Putamen (tissue), 1 donor: ENCODE measurements at places on chromosomes 1 and 21.
A peak's percentile ranks its signal among the peaks of the same experiment; 100 is the strongest.

DNA sequence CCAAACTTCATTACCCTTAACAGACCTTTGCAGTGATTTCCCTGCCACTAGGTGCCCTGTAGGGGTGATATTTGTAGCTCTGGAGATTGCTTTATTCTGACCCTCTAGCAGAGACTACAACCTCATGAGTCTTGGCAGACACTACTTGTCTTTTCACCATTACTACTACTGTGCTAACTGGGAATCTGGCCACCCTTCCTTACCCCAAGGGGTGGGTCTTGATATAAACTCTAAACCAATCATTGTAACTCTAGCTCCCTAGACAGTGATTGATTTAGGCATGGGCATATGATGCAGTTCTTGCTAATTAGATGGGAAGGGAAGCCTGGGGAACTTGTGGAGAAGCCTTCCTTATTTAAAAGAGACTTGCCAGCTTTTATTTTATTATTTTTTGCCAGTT, 3.9 kb downstream of the KPNA6 start:
- DNase-seq: no peak

DNA sequence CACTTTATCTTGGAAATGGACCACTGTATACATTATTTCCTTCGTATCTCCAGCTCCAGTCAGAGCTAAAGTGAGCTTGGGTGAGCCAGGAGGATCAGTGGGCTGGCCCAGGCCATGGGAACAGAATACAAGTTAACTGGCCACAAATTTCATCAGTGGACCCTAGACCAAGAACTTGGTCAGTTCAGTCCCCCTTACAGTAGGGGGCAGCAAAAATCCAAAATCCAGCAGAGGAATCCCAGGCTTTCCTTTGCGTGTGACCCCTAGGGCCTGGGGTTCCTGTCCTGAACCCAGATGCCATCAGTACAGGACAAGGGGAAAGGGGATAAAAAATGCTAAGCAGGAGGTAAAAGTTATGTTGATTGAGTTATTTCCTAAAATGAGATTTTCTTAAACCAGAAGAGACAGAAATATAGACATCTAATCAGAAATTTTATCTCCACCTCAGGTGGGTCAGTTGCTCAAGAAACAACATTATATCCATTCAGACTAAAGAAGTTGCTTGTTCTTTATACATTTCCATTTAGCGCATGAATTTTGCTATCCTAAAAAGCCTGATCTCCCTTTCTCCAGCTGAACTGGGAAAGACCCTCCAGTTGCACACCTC, 24.1 kb upstream of the LCE5A start:
- DNase-seq: no peak

GRCh38 chr1:204435872-204436271, 24.3 kb upstream of the PPP1R15B start:
- DNase-seq: no peak

GRCh38 chr1:12179111-12179519, 12.3 kb downstream of the TNFRSF1B start:
- DNase-seq: no peak

DNA sequence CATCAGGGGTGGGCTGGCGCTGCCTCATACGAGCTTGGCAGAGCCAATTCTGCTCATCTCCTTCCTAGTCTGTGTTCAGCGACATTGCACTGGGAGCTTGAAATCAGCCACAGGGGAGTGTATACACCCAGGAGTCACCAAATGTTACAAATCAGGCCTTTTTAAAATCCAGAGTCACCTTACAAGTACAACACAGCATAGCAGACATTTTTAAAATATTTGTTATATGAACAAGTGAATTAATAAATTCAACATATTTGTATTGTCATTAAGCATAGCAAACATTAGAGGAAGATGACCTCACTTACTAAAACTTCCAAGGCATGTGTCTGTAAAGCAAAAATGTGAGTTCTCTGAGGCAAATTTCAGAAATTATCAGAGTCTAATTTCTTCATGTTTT, 210.0 kb downstream of the HLX start:
- no peak for DNase-seq

- no peak for DNase-seq
These were observed 14.8 kb downstream of the EDN2 start for GRCh38 chr1:41469706-41470105.

DNA sequence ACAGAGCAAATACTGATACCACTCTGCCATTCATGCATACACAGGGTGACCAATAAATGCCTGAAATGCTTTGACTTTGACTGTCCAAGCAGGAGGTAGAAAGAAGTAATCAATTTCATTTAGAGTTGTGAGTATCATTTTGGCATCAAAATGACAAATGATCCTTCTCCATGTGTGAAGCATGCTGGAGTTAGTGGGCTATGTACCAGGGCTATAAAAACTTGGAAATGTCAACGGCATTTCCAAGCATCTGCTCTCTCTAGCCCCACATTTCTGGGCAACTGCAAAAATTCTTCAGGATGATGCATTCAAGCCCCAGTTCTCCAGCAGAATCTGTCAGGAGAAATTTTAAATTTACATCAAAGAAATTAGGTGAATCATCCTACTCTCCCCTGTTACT, 208.4 kb upstream of the PTBP2 start:
- no peak for DNase-seq

GRCh38 chr1:12541274-12542137, 76.5 kb downstream of the DHRS3 start:
- no peak for DNase-seq

- DNase-seq: no peak
These were observed 6.1 kb downstream of the AADACL4 start for GRCh38 chr1:12649971-12650421.

- no peak for DNase-seq
These were observed 19.2 kb downstream of the EBNA1BP2 start for GRCh38 chr1:43152866-43153265.

DNA sequence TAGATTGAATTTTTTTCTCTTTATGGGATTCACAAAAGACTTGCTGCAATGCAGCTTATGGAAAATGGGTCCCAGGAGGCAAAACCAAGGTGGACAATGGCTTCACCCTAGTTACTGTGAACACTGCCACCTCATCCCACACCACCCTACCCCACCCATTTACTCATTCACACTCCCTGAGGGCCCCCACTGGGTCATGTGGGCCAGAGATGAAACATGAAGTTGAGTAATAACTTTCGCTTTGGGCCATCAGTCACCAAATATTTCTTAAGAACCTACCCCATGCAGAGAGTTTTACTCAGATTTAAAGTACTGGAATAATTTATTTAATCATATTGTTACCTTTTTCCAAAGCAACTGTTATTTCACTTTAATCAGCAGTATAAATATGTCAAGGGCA, 191.8 kb downstream of the TPR start:
- no peak for DNase-seq

DNA sequence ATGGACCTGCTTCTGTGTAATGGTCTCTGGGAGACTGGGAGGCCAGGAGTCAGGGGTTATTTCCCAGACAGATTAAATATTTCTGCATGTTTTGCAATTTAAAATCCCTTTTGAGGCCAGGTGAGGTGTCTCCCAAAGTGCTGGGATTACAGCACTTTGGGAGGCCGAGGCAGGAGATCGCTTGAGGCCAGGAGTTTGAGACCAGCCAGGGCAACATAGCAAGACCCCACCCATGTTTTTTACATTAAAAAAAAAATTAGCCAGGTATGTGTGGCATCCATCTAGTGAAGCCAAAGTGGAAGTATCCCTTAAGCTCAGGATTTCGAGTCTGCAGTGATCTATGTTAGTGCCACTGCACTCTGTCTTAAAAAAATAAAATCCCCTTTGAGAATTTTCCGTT, 34.1 kb downstream of the ECHDC2 start:
- no peak for DNase-seq

GRCh38 chr1:155379180-155379579, 58.5 kb downstream of the RUSC1 start:
- DNase-seq: peak; percentile 2

DNA sequence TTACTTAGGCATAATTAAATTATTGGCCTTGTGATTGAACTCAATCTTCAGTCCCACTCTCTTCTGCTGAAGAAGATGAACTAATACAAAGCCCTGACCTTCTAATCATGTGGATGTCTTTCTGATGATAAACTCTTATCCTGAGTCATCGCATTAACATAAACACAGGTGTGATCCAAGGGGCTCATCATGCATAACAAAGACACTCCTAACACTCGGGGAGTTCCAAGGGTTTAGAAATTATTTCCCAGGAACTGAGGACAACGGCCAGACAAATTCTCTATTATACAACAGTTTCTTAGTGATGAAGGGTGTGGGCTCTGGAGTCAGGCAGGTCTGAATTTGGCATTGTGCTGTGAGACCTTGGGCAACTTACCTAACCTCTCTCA, 18.0 kb downstream of the DUSP10 start:
- DNase-seq: no peak

- DNase-seq: no peak
These were observed 45.2 kb downstream of the FAM163A start for GRCh38 chr1:179788259-179788658.

DNA sequence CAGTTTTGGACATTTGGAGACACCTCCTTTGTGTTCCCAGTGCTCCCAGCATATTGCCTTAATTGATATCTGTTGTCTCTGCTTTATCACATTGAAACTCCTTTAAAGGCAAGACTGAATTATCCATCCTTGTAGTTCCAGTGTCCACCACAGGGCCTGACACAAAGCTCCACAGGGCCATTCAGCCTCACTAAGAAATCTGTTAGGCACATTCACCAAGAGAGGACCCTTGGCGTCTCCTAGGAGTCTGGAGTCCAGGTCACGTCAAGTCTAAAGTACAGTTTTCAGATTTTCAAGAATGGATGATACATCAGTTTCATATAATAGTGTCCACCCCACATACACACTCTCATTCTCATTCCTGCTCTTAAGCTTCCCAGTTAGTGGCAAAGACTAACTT, 4.8 kb downstream of the ACP6 start:
- DNase-seq: no peak

DNA sequence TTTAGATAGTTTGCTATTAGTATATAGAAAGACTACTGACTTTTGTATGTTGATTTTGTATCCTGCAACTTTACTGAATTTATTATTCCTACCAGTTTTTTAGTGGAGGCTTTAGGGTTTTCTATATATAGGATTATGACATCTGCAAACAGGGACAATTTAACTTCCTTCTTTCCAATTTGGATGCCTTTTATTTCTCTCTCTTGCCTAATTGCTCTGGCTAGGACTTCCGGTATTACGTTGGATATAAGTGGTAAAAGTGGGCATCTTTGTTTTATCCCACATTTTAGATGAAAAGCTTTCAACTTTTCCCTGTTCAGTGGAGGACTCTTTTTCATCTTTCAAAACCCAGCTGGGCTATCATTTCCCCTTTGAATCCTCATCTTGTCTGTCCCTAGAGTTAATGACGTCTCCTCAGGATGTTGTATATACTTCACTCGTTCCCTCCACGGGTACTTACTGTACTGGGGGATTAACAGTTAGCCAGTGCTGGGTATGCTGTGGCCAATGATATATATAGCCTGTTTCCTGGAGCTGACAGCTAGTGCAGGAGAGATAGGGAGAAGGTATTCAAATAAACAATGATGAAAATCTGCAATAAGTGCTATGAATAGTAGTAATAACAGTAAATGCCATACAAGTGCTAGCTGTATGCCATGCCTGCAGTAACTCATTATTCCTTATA, 9.8 kb downstream of the ACOT11 start:
- no peak for DNase-seq

- no peak for DNase-seq
These were observed 109.1 kb upstream of the HOOK1 start for GRCh38 chr1:59705466-59706302.

GRCh38 chr1:222928212-222928611, 113.4 kb downstream of the DISP1 start:
- peak; percentile 17 for DNase-seq

DNA sequence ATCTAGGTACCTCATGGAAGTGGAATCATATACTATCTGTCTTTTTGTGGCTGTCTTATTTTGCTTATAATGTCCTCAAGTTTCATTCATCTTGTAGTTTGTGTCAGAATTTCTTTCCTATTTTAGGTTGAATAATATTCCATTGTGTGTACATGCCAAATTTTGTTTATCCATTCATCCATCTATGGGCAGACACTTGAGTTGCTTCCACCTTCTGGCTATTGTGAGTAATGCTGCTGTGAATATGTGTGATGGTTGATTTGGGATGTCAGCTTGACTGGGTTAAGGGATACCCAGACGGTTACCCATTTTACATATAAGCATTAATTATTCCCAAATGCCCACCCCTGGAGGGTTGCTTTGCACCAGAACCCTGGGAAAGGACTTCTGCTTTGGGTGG, 477.5 kb downstream of the PTPRU start:
- DNase-seq: no peak

DNA sequence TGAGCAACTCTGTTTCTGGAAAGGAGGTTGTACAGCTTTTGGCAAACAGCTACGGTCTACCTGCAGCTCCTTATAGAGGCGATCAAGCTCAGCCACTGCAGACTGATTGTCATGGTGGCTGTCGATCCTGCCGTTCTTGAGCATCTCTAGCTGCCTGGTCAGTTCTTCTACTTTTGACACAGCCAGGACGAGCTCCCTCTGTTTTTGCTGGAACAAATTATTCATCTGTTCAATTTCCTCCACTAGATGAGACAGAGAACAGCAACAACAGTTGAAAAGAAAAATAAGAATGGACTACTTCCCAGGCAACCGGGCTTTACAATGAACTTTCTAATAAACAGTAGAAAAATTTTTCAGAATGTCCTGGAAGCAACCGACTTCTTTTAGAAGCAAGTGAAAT, 42.5 kb downstream of the TP53BP2 start:
- peak; percentile 47 for DNase-seq

DNA sequence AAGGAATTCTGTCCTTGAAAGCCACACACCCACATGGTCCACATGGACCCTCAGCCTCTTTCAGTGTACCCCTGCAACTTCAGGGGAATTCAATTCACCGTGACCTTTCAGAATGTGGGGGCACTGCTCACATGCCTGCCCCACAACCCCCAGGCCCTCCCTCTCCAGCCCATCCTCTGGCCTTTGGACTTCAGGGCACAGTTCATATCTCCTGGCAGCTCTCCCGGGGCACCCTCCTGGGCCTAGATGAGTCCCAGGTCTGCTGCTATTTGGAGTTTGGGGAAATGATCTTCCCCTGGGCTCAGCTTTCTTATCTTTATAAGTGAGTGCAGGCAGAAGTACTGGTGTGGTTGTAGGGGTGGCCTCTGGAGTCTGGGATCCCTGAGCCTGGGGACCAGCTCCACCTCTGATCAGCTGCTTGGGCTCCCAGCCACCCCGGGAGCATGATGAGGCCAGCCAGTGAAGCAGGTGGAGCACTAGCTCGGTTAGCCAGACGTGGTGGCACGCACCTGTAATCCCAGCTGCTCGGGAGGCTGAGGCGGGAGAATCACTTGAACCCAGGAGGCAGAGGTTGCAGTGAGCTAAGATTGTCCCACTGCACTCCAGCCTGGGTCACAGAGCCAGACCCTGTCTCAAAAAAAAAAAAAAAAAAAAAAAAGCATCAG, 15.8 kb downstream of the C1orf167 start:
- DNase-seq: no peak

DNA sequence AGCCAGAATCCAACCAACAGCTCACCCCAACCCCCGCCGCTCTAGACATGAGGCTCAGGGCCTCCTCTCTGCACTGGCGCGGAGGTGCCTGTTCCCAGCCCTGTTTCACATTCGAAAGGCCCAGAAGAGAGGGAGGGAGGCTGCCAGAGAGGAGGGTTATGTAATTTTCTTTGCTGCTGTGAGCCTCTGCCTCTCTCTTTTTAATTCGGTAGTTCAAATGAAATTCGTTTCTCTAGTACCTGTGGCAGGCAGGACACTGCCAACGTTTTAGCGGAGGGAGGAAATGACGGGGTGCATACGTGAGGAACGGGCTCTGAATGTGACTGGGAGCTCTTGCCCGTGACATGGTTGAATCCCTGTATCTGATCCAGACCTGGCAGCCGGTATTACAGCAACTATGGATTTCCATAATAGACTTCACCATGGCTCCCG, 9.4 kb downstream of the PRDM16 start:
- peak; percentile 50 for DNase-seq

GRCh38 chr1:96253246-96254035, 468.1 kb upstream of the PTBP2 start:
- DNase-seq: no peak
